ENCODE measurements at places on chromosomes 5 and 9. TPM values are rescaled to one million over a fixed set of nuclear protein-coding genes. Genes with fewer than 3 reads are reported as not detected.

GPX8 gene
- total RNA-seq = 38.0 TPM

MYOT gene
- not detected for total RNA-seq

CDH9 gene
- not detected for total RNA-seq

RARS1 gene
- 103 TPM for total RNA-seq

FOXD1 gene
- 13.0 TPM for total RNA-seq

NFIB gene
- 10.1 TPM for total RNA-seq

OR1J2 gene
- total RNA-seq = not detected

FOXD4L5 gene
- total RNA-seq = not detected

PRLR gene
- total RNA-seq = 0.16 TPM

DMRT3 gene
- total RNA-seq = not detected

RNF183 gene
- 0.09 TPM for total RNA-seq

KCNT1 gene
- total RNA-seq = not detected

ZNG1F gene
- 16.7 TPM for total RNA-seq
